Stimulated activated CD8-positive, alpha-beta memory T cell treated with anti-CD3 and anti-CD28 coated beads, Interleukin-7, amount 100 ng/mL, for 4 hours (primary cell): ENCODE measurements at places on chromosomes 1 and 21.

DNA sequence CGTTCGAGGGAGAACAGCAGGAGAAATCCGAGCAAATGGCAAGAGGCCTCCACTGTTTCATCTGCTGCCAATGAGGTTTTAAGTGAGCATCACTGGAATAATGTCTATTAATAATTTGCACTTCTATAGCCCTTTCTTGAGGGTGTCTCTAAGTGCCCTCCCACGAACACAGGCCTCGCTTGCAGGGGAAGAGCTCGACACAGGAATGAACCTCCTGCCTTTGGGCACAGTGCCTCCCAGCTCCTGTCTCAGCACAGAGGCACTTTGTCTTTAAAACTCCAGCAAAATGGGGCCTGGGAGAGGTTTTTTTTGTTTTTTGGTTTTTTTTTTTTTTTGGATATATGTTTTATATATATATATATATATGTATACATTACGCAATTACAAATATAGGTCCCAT, 56.6 kb downstream of the OLIG1 start:
- no peak for DNase-seq

DNA sequence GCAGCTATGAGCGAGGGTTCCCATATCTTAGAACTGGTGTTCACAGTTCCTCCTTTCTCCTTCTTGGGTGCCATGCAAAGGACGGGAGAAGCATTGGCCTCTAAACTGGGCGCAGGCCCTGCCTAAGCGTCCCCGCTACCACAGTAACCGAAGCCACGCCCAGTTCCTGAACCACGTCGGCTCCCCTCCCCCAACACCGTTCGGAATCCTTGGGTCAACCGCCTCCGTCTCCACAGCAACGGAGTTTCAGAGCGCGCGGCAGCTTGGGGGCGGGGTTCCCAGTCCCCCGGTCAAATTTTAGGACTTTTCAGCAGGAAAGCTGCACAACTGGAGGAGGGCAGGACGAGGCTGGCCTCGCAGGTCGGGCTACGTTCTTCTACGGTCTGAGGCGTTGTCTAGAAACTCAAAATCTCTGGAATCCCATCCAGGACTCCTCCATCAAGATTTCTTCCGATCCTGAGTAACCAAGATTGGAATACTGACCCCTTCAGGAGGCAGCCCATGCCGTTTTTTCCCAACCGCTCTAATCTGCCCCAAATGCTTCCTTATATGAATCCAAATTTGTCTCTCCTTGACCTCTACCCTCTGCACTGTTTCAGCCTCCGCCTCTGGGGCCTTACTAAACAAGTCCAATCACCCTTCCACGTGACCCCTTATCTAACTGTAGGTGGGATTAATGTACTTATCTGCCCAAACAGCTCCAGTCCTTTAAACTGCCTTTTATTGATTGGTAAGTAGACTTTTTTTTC, at the start of gene SPAG17:
TSS of gene SPAG17 (minus strand) at position 145 of the 749 bp plus-strand sequence. CDS start at position 74, 71 bp downstream.
- no peak for DNase-seq

- DNase-seq = no peak
These were observed 12.1 kb downstream of the MCL1 start for GRCh38 chr1:150567341-150567716.

DNA sequence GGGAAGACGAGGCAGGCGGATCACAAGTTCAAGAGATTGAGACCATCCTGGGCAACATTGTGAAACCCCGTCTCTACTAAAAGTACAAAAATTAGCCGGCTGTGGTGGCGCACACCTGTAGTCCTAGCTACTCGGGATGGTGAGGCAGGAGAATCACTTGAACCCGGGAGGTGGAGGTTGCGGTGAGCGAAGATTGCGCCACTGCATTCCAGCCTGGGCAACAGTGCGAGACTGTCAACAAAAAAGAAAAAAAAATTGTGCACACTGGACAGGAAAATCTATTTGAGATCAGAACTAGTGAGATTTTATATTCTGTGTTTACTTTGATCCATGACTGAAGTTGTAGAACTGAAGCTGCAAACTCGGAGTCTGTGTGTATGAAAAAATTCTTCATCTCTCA, 40.2 kb downstream of the SNRPE start:
- no peak for DNase-seq

DNA sequence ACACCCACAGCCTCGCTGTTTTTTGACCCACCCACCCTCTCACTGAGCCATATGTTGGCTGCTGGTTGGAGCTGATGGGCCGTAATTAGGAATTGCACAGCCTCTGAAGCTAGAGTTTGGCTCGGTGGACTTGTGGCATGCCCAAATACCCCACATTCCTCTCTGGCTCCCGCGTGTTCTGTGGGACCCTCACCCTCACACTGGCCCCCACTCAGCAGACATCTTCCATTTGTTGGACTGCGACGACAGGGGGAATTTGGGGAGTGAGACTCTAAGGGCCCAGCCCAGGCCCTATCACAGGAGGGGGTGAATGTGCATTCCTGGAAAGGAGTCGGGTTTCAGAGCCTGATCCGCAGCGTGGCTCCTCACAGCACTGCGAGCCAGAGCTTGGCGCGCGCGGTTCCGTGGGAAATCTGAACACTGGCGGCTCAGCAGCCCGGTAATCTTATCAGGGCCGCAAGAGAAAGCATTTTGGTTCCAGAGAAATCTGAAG, 5.2 kb downstream of the RCSD1 start:
- DNase-seq = no peak

DNA sequence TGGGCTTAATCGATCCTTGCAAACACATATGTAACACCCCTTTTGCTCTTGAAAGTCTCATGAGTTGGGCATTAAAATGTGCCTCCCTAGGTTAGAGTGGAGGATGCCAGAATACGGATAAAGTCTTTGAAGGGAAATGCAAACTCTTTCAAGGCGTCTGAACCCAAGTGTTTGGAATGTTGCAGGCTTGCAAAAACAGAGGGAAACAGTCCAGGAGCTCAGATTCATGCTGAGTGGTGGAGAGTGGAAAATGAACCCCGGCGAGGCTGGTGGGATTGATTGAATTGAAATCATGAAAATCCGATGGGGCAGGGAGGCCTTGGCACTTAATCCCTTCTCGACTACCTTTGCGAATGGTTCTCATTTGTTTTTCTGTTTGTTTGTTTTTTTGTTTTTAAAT, 175.5 kb downstream of the PGBD5 start:
- DNase-seq = no peak

GRCh38 chr1:1942753-1943656, 23.9 kb upstream of the TMEM52 start:
- DNase-seq = no peak

DNA sequence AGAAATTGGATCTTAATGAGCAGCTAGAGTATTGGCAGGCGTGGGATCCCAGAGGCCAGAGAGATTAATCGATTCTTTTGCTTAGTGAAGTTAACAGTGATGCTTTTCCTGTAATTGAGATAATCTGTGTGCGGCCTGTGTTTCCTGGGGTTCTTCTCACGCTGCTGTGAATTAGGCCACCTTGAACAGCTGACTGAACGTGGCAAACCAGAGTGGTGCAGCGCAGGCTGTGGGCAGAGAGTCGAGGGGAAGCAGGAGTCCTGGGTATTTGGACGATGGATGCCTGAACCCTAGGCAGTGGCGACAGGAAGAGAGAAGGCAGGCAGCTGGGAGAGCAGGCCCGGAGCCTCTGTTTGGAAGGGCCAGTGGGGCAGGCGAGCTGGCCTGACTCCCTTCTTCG, 51.7 kb downstream of the RYR2 start:
- DNase-seq = no peak

- DNase-seq = no peak
These were observed 24.0 kb upstream of the COL16A1 start for GRCh38 chr1:31727849-31728248.

- no peak for DNase-seq
These were observed 244.8 kb upstream of the VAMP3 start for GRCh38 chr1:7526196-7526866.

GRCh38 chr1:29525941-29526340, 289.6 kb downstream of the PTPRU start:
- DNase-seq = no peak

DNA sequence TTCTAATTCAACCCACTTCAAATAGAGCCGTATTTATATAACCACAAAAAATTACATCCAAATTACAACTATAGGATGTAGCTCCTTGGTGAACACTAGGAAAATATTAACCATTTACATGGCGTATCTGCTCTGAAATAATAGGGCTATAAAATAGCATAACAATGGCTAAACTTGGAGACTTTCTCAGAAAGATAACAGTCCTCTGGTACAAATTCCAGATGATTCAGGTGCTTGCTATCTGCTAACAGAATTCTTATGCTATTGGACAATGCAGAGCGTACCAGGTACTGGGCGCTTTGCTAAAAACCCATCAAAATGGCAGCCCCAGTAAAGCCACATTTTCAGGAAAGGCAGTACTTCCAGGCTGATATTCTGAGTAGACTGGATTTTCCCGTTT, 209.7 kb upstream of the C8B start:
- DNase-seq = no peak

DNA sequence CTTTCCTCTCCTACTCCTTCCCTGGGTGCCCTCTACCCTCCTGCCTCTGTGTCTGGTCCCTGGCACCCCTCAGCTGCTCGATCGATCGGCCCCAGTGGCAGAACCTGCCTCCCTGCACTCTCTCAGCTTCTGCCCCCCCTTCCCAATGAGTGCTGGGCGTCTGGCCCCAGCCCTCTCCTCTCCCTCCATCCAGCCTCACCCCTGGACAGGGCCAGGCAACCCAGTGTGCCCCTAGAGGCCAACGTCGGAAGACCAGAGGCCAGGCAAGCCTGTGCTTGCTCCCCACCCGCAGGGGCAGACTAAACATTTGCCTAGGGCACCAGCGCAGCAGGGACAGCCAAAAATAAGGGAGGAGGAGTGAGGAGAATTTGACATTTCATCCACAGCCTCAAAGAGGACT, 43.5 kb downstream of the LGR6 start:
- DNase-seq = no peak

GRCh38 chr1:156659661-156659987, 17.6 kb downstream of the NES start:
- DNase-seq = no peak

DNA sequence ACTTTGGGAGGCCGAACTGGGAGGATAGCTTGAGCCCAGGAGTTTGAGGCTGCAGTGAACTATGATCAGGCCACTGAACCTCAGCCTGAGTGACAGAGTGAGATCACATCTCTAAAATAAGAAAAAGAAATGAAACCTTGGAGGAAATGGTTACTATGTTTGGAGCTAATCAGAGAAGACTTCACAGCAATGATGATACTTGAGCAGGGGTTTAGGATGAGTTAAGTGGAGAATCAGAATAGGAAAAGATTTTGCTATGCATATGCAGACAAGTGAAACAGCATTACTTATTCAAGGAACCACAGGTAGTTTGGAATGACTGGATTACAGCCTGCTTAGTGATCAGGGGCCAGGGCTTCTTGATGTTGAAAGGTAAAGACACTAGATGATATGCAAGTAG, 1.3 kb upstream of the CD5L start:
- no peak for DNase-seq

- DNase-seq = no peak
These were observed 38.2 kb upstream of the DIP2A start for GRCh38 chr21:46420241-46421190.

DNA sequence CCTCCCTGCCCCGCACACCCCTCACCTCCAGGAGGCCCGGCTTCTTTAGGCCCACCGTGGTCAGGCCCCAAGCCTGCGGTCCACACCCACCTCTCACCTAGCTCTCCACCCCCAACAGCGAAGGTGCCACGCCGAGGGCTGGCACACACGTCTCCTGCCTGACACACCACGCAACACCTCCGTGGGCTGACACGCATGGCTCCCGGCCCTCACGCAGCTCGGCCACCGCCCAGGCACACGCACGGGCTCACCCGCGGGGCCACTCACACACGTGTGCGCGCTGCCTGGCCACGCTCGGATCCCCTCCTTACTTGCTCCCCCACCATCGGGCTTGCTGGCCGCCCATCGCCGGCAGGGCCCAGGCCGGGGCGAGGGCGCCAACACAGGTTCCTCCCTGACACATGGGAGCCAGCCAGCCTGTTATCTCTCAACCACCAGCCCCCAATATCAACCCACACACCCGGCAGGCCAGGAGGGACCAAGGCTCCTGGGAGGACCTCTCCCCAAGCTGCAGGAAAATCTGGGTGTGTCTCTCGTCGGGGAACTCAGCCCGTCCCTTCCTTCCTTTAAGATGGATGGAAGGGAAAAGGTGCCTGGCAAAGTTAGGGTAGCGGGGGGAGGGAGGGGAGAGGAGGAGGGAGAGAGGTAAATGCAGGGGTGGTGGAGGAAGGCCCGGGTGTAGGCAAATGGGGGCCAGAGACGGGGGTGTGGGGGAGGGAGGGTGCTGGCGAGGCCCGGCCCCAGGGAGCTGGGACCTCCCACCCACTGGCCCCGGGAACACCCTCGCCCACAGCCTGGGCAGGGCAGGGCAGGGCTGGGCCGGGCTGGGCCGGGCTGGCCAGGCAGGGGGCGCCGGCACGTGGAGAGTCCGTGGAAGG, 546 bp downstream of the ELOVL1 start:
- peak; percentile 33 for DNase-seq

- DNase-seq = no peak
These were observed 163.1 kb downstream of the PCNX2 start for GRCh38 chr1:233132445-233132844.

DNA sequence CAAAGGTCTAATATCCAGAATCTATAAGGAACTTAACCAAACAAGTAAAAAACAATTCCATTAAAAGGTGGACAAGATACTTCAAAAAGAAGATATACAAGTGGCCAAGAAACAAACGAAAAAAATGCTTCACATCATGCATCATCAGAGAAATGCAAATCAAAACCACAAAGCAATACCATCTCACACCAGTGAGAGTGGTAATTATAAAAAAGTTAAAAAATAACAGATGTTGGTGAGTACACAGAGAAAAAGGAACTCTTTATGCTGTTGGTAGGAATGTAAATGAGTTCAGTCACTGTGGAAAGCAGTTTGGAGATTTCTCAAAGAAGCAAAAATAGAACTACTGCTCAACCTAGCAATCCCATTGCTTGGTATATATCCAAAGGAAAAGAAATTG, 218.6 kb downstream of the SLC44A5 start:
- no peak for DNase-seq

DNA sequence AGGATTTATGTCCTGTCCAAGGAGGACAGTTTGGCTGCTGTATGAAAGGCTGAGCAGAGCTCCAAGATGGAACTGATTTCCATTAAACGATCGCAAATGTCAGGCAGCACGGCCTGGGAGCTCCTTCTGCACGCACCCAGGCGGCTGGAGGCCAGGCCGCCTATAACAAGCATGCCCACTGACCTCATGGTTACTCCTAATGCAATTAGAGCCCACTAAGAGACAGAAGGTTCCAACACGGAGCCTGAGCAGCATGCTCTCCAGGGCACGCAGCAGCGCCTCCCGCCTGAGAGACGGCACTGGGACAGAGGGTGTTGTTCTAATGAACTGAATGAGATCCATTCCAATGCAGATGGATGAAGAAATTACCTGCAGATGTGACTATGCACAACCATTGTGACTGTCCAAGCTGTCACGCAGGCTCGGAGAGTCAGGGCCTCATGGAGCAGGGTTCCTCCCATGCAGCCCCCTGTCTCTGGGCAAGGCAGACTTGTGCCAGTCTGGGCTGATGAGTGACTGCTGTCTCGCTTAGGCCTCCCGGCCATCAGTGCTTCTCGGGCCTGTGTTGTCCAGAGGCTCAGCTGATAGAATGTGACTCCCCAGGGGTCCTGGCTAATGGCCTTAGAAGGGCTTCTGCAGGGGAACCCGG, 25.2 kb upstream of the CDCA8 start:
- no peak for DNase-seq
